ENCODE measurements at places on chromosomes 1 and 21.
A peak's percentile ranks its signal among the peaks of the same experiment; 100 is the strongest.

- peak; percentile 38 for DNase-seq
These were observed 66.9 kb downstream of the TENT5C start for GRCh38 chr1:117672756-117673155.

- DNase-seq: no peak
These were observed 5.2 kb downstream of the ZDHHC18 start for GRCh38 chr1:26831546-26832248.

GRCh38 chr1:1461721-1462317 lies 9.7 kb upstream of the ATAD3B start:
- DNase-seq: no peak

DNA sequence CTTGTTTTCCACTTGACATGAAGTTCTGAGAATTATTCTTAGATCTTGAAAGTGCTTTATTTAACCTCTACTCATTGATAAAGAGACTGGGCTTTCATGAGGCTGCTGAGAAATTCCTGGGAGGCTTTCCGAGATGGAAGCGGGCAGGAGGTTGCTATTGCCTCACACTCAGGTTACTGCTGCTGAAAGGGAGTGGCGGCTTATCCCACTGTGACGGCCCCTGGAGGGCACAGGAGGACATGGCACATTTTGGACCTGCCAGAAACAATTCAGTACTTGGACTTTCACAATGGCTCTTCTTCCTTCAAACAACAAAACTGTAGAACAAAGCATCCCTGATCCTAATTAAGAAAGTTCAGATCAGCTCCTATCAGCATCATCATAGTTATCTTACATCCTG lies 16.2 kb upstream of the MARK1 start:
- no peak for DNase-seq

DNA sequence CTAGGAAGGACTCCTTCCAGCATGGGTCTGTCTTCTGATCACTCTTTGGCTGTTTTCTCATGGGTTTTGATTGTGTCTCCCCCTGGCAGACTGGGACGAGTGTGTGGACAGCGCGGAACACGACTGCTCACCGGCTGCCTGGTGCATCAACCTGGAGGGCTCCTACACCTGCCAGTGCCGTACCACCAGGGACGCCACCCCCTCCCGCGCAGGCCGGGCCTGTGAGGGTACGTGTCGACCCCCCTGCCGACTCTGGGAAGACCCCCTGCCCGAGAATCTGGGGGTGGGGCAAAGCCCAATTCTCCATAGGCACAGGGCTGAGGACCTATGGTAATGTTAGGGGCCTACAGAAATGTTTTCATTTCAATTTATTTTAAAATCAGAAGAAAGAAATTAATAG lies 38.4 kb downstream of the UMODL1 start:
- no peak for DNase-seq

DNA sequence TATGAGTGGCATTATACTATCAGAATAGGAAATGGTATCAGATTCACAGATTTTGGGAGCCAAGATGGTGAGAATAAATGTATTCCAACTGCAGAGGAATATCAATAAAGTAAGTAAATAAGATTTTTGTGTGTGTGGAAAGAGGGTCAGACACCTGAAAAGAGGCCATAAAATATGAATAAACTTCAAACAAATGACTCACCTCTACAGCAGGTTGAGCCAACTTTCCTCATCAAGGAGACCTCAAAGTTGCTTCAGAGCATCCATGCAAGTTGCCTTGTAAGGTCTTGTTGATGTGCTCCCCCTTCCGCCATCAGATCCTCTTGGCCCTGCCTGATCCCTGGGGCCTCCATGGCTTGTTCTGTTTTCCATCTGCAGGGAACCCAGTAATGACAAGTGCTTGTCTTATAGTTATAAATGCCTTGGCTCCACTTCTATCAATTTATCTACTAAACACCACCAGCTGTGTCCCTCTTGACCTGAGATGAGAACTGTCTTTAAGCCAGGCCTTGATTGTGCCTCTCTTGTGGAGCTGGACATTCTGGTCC lies 775.6 kb downstream of the LTN1 start:
- DNase-seq: no peak

All from left forelimb (tissue), 1 donor.